ENCODE measurements at places on chromosomes 5 and 9.
A peak's percentile ranks its signal among the peaks of the same experiment; 100 is the strongest.

- DNase-seq = no peak
These were observed 118.9 kb upstream of the NFIB start for GRCh38 chr9:14432666-14433350.

GRCh38 chr9:101566904-101567724 lies 27.7 kb downstream of the PPP3R2 start:
- DNase-seq = no peak

GRCh38 chr5:116313366-116313765 lies 228.5 kb downstream of the COMMD10 start:
- no peak for DNase-seq

GRCh38 chr9:2872250-2872930 lies 28.5 kb upstream of the PUM3 start:
- no peak for DNase-seq

DNA sequence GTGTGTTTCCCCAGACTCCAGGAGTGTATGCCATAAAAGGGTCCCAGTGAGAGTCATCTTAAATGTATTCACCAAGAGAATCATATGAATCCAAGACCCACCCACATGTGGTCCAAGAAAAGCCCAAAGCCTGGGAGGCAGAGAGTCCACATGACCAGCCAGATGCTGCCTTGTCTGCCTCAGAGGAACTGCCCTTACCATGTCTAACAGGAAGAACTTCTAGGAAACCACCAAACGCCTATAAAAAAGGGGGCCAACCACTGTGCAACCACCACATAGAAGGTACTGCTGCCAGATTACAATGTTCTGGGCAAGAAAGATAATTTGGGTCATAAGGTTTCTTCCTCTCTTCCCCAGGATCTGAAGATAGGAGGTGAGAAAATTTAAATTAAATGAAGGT lies 129.8 kb upstream of the SLC24A2 start:
- DNase-seq = no peak

DNA sequence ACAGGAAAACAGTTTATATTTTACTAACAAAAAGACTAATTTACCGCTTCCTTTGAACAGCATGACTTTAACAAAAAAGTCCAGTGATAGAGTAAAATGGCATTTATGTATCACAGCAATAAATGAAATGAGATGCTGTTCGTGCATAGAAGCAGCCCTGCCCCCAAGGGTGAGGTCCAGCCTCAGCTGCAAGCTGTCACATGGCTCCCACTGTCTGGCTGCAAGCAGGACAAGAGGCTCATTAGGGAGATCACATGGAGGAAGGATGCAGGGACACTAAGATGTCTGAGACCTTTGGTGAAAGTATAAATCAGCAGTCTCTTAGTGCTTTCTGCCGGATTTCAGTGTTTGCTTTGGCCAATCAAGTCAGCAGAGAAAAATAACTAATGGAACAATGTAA lies 23.0 kb downstream of the GDNF start:
- no peak for DNase-seq

- DNase-seq = no peak
These were observed 22.3 kb upstream of the ZNF474 start for GRCh38 chr5:122107016-122107415.

GRCh38 chr5:132378580-132378979 lies 9.1 kb downstream of the SLC22A5 start:
- DNase-seq = no peak

DNA sequence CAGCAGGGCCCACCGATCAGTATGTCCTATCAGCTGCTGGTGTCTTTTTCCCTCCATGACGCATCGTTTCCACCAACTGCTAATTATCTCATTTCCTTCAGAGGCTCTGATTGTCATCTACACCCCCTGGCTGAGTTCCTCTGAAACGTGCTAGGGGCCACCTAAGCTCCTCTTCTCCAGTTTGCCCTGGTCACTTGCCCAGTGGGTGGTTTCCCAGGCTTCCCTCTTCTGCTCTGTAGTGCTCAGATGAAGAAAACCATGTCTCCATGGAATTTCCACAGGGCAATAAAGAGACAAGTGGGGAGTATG lies 65.3 kb downstream of the TSTD2 start:
- no peak for DNase-seq

- DNase-seq = no peak
These were observed 221.6 kb downstream of the NR2F1-AS1 start for GRCh38 chr5:93359296-93359959.

DNA sequence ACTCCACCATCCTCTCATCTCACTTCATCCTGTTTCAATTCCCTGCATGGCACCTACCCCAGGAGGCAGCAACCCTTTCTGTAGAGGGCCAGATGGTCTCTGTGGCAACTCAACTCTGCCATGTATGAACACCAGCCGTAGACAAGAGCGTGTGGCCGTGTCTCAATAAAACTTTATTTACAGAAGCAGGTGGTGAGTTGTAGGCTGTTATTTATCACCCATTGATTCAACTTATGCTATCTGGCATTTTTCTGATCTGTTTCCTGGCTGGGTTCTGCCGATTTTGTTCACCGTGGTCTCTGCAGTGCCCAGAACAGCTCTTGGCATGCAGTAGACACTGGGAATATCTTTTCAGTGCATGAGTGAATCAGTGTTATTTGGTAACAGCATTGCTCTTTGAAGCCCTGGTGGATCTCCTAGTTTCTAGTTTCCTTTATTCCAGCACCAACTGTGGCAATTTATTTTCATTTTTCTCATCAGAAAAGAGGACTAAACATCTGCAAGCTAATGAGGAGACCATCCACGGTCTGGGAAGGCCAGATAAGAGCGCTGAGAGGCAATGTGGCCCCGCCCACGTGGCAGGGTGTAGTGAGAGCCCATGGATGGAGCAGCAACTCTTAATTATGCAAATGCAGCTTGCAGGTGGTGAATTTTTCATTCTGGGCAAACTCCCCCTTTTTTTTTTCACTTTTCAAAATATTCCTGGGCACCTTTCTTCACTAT lies 77.9 kb downstream of the CTSL start:
- DNase-seq = no peak

GRCh38 chr5:5572010-5572865 lies 149.8 kb downstream of the ICE1 start:
- DNase-seq = peak; percentile 57

GRCh38 chr9:137070906-137071275 lies 534 bp upstream of the SAPCD2 start:
- DNase-seq = peak; percentile 77

Data from Right ventricle myocardium superior (tissue), 1 donor.